Esophagus squamous epithelium (tissue), 5 donors: ENCODE measurements at places on chromosomes 3 and 15.

DNA sequence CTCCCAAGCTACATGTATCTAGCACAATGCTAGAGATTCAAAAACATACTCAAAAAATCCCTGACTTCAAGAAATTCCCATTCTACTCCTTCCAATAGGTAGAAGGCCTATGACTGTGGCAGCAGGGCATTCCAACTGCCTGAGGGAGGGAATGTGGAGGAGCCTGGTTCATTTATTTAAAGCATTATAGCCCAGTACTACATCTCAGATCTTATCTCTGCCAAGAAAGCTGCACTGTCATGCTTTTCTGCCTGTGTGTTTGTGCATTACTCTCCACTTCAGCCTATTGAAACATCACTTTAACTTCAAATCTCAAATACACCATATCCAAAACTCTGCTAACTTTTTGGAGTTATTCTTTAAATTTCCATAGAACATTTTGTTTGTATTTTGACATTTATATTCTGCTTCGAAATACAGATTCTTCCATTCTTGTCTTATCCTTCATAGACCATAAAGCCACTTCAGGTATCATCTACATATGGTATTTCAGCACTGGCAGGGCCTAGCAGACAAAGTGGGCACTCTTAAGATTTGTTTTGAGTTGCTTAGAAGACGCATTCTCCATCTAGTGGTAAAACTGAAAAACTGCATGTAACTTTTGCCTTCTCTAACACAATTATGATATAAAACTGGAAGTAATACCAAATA, 59.1 kb upstream of the NEDD4 start:
- DNase-seq, result no peak

GRCh38 chr15:65204931-65205660, 6.2 kb downstream of the CILP start:
- no peak for DNase-seq

DNA sequence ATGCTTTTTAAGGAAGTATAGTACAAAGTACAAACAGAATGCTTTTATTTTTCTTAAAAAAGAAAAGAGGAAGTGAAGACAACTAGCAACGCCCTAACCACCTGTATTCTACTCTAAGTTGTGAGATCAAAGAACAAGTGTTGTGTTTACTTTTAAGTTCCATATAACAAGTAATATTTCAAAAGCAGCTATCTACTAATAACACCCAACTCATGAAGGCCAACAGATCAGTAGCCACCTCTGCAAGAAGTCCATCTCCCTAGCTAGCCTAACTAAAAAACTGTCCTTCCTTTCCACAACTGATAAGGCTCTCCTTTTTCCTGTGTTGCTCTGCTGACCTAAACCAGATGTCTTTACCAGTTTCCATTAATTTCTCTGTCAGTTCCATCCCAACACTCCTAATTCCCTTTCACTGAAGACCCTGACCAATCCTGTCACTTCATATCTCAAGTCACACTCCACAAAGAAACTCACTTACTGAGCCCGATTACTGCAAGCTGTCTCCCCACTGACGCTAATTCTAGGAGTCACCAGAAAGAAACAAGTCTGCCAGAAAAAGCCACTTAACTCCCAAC, 26.9 kb downstream of the PHC3 start:
- DNase-seq, result no peak

DNA sequence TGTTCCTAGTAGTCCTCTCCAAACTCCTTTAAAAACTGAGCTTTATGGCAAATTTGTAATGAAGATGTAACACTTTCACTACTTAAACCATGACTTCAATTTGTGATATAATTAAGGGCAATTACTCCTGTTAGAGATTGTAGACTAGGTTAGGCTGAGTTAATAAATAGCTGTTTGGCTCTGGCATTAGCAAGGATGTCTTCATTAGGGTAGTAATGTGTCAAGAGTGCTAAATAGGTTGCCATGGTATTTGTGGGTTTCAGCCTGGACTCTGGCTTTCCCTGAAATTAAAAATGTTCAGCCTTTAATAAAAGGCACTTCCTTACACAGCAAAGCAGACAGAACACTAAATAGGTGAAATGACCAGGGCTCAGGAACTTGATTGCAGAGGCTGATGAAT, 71.9 kb downstream of the GHSR start:
- DNase-seq, result no peak

- no peak for DNase-seq
Observed at GRCh38 chr3:45462522-45463265, 74.3 kb downstream of the LARS2 start.

GRCh38 chr15:59491062-59491461, 53.1 kb downstream of the FAM81A start:
- DNase-seq, result no peak

GRCh38 chr3:11095932-11096265, 58.4 kb upstream of the HRH1 start:
- DNase-seq, result no peak

DNA sequence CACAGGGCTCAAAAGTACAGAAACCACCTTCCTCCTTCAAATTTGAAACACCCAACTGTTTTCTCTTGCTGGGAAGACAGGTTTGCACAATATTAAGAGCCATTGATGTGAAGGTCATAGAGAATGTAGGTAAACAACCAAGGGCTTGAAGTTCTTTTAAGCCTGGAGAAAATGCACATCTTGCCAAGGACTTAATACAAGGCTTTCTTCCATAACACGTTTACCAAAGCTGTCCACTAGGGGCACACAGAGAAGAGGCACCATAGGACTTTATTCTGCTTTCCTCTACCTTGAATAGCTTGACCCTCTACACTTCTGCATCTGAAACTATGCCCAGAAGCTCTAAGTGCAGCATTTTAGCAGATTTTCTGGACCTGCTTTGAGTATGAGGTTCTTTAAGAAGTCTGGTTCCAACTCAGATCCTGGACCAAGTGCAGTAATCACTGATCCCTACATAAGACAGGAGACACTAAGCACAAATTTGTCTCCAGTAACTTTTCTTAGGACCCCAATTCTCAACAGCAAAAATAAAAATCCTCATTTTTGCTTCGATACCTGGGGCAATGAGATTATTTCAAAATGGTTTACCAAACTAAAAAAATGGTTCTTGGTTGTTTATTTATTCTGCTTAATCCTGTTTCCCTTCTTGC, 138.0 kb downstream of the FBN1 start:
- DNase-seq, result no peak

- no peak for DNase-seq
Observed at GRCh38 chr3:120637851-120638559, 41.9 kb downstream of the NDUFB4 start.

GRCh38 chr15:72230197-72231065, 559 bp downstream of the PKM start:
- peak; percentile 55 for DNase-seq

DNA sequence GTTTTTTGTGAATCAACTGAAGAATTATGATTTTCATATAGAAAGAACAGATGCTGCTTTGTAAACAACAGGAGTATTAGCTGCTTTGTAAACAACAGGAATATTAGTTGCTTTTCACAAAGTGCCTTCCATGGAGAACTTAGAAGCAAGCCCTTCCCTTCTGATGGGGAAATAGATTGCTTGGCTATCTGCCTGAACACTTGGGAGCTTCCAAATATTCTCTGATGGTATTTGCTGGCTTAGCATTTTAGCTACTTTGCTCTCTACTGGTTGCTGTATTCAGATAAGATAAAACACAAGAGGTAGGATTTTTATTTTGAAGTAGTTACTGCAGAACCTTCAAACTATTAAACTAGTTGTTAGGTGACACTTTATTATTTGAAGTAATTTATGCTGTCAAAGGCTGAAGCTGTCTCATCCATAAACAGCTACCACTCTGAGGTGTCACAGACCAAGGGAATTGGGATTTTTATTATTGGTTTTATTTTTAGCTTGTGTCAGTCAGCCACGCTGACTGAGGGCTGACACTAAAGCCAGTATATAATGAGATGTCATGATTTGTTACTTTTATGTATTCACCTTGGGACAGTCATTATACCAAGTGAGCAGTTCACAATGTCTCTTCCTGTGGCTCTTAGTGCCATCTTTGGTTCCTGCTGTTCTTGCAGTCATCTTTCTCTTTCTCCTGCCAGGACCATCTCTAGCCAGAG, 50.0 kb downstream of the ZIC1 start:
- no peak for DNase-seq

DNA sequence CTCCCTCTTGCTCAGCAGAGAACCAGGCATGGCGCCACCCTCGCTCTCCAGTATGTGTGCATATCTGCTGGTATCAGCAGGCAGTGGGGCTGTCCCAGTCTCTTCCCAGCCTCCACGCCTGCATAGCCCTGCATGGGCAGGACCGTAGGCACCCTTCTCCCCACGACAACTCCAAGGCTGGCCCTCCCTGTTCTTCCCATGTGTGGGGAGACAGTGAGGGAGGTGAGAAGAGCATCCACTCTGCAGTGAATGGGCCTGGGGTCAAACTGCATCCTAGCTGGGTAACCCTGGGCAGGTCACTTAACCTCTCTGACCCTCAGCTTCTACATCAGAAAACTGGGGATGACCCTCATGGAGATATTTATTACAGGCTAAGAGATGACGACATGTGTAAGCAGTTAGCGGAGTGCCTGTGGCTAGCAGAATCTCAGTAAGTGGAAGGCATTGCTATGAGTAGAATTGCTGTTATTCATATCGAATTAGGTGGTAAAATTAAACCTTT, 13.3 kb upstream of the SSUH2 start:
- no peak for DNase-seq

GRCh38 chr3:169522595-169523529, 140.7 kb downstream of the MECOM start:
- no peak for DNase-seq

DNA sequence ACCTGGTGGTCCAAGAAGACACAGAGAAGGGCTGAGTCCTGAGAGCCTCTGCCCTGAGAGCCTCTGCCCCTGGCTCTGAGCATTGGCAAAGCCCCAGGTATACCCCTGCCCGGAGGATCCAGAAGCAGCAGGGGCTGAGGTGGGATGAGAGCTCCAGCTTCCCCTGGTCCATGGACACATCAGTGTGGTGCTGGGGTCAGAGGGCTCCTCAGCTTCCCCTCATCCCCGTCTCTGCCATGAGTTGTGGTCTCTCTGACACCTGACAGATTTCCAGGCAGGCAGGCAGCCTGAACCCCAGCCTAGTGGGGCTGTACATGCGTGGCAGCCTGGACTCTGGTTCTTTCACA, 3.5 kb upstream of the KLF15 start:
- DNase-seq, result no peak

- DNase-seq, result no peak
Observed at GRCh38 chr15:65832549-65833364, 36.5 kb upstream of the RAB11A start.

DNA sequence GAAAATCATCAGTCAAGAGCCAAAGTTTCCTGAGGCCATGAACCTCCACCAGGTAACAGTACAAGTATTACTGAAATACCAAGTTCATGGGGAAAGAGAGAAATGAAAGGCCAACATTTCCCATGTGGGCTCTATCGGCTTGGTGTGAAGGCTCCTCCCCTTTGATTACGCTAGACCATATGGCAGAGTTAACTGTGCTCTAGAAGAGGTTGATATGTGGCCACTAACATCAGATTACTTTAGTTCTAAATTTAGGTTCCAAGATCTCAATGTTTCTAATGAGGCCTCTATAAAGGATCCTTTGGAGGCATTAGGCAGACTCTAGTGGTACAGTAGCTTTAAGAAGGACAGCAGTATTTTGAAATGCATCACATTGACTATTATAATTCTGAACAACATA, 127.1 kb downstream of the SEMA6D start:
- DNase-seq, result no peak

DNA sequence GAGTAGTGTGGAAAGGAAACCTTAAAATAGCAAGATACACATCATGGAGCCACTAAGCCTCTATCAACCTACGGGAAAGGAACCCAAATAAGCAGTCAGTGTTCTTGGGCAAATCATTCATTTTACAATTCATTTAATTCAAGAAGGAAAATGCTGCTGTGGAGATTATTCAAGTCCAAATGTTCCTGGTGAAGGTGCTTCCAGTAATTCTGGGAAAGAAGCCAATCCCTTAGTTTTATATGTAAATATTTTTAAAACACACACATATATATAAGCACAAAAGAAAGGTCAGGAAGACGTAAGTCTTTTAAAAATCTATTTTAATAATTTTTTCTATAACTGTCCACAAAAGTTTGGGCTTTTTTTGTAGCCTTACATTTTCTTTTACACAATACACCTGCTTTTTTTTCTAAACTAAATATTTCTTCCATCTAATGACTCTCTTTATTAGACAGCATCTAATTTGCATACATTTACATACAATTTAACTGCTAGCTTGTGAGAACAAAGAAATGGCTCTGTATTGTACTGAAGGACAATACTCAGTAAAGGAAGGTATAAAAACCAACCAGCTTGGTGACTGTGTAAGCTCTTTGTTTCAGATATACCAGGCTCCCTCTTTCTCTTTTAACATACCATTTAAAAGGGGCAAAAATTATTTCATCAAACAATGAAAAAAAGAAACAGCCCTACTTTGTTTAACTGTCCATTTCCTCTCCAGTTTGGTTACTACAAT, 269.5 kb downstream of the ZBTB20 start:
- no peak for DNase-seq

DNA sequence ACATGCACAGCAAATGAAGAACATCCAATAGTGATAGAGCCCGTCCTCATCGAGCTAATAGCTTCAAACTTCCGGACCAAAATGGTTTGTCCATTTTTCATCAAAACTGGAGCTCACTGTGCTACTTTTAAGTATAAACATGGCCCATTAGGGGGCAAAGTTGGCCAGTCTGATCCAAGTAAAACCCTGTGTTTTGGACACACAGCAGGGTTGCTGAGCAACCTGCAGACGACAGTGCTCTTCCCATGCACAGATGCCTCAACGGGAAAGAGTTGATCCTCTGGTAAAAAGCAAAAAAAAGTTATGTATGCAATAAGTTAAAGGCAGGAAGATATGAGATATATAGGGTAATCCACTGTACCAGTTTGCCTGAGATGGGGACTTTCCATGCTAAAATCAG, 244.0 kb upstream of the THBS1 start:
- no peak for DNase-seq

GRCh38 chr3:52128118-52128683, 26.0 kb downstream of the POC1A start:
- no peak for DNase-seq

DNA sequence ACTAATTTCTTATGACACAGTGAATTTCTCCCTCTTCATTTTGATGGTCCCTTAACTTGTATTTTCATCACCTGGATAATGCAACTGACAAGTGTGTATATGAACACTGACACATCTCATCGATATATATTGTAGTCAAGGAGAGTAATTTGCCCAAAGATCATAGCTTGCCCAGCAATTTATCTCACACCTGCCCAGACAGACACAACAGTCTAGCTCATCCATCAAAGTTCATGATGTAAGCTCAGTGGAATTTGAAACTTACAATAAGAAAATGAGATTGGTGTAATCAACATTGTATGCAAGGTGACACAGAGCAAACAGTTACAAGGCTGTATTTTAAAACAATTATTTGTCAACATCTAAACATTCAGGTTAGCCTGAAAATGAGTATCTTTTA, 805.8 kb downstream of the NAALADL2 start:
- DNase-seq, result no peak

GRCh38 chr3:98588065-98588464, 5.3 kb downstream of the CPOX start:
- DNase-seq, result no peak

- DNase-seq, result no peak
Observed at GRCh38 chr3:126782536-126782935, 78.5 kb downstream of the CHCHD6 start.

- DNase-seq, result no peak
Observed at GRCh38 chr3:148797795-148798194, 29.8 kb upstream of the CPB1 start.
